Uterus (tissue), 4 donors: ENCODE measurements at places on chromosomes 12 and 14.

DNA sequence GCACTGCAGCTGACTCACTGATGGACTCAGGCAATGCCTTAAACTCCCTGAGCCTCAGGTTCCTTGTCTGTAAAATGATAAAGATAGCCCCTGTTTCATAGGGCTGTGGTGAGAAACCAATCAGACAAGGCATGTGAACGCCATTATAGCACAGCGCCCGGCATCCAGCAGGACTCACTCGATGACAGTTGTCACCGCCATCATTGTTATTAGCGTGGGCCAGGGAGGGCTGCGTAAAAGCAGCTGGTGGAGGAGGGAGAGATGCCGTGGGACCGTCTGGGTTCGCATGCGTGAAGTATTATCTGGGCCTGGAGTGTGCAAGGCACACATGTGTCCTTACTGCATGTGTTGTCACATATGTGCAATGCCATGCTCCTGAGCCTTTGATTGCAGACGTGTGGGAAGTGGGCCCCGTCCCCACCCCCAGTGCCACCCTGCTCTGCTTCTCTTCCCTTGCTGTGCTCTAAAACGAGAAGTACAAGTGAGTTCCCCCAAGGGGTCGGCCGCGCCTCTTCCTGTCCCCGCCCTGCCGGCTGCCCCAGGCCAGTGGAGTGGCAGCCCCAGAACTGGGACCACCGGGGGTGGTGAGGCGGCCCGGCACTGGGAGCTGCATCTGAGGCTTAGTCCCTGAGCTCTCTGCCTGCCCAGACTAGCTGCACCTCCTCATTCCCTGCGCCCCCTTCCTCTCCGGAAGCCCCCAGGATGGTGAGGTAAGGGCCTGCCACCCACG lies at the start of gene PTPN6:
Gene PTPN6, plus strand, starts transcription at position 546 of the 730 bp plus-strand sequence. Its CDS starts 157 bp downstream, at position 703.
- no peaks in the 10 kb centered on the region for H3K27me3 ChIP-seq
- no peaks in the 10 kb centered on the region for H3K4me1 ChIP-seq
- DNase-seq = no peak
- H3K4me3 ChIP-seq = peak within 1 kb of the TSS; percentile 1

GRCh38 chr14:35073486-35073885 lies 27.4 kb downstream of the FAM177A1 start:
- DNase-seq = no peak
- H3K36me3 ChIP-seq = no peaks in the 10 kb centered on the region
- no peak overlapping the region for H3K27ac ChIP-seq
- H3K4me1 ChIP-seq = no peaks in the 10 kb centered on the region
- H3K4me3 ChIP-seq = no peak overlapping the region

DNA sequence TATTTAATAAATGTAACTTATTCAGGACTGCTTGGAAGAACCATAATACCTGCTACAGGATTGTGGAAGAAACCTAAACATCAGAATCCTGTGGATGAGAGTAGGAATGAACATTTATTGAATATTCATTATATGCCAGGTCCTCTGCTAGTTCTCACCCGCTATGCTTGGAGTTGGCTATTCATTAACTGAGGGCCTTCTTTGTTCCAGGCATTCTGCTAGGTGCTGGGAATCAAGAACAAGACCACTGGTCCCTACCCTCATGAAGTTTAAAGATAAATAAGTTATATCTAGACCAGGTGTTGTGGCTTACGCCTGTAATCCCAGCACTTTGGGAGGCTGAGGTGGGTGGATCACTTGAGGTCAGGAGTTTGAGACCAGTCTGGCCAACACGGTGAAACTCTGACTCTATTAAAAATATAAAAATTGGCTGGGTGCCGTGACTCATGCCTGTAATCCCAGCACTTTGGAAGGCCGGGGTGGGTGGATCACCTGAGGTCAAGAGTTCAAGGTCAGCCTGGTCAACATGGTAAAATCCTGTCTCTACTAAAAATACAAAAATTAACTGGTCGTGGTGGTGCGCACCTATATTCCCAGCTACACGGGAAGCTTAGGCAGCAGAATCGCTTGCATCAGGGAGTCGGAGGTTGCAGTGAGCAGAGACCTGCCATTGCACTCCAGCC lies 3.8 kb upstream of the TULP3 start:
- H3K36me3 ChIP-seq = no peaks in the 10 kb centered on the region
- H3K27me3 ChIP-seq = no peaks in the 10 kb centered on the region
- no peak for DNase-seq
- no peaks in the 10 kb centered on the region for H3K4me1 ChIP-seq

- no peaks in the 10 kb centered on the region for H3K36me3 ChIP-seq
- H3K27me3 ChIP-seq = no peaks in the 10 kb centered on the region
- H3K4me3 ChIP-seq = no peak overlapping the region
- no peak overlapping the region for H3K27ac ChIP-seq
- H3K4me1 ChIP-seq = no peaks in the 10 kb centered on the region
Observed at GRCh38 chr12:42862055-42862454, 272.5 kb upstream of the PRICKLE1 start.

DNA sequence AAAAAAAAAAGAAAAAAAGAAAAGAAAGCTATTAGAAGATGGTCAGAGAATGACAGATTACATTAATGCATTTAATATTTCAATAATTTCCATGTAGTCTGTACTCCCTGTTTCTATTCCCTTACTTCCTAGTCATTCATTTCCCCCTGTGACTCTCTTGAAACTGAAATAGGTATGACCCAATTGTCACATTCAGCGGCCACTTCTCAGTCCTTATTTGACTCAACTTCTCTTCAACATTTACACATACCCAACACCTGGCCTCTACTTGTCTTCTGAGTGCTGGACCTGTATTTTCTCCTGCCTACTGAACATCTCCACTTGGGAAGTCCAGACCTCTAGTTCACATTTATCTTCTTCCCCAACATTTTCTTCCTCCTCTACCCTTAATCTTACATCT lies 7.2 kb downstream of the EEA1 start:
- no peak for DNase-seq
- no peak overlapping the region for H3K4me3 ChIP-seq
- no peak overlapping the region for H3K27ac ChIP-seq
- no peaks in the 10 kb centered on the region for H3K36me3 ChIP-seq

GRCh38 chr12:28443337-28443736 lies 253.1 kb downstream of the CCDC91 start:
- H3K4me3 ChIP-seq = no peak overlapping the region
- H3K4me1 ChIP-seq = no peaks in the 10 kb centered on the region
- H3K27ac ChIP-seq = no peak overlapping the region
- H3K36me3 ChIP-seq = no peaks in the 10 kb centered on the region
- no peak for DNase-seq

DNA sequence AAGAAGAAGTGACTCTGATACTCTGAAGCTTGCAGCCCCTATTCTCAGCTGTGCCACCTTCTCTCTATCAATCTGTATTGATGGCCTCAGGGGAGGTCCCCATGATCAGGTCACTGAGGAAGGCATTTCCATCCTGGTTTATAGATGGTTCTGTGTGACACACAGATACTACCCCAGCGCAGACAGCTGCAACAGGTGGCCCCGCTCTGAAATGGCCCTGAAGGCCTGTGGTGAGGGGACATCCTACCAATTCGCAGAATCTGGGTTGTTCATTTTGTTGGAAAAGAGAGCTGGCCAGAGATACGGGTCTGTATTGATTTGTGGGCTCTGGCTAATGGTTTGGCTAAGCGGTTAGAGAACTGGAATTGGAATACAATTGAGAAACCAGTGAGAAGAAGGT lies 21.7 kb downstream of the DLK1 start:
- DNase-seq = no peak
- H3K36me3 ChIP-seq = no peaks in the 10 kb centered on the region
- H3K27ac ChIP-seq = no peak overlapping the region
- H3K4me3 ChIP-seq = no peak overlapping the region

DNA sequence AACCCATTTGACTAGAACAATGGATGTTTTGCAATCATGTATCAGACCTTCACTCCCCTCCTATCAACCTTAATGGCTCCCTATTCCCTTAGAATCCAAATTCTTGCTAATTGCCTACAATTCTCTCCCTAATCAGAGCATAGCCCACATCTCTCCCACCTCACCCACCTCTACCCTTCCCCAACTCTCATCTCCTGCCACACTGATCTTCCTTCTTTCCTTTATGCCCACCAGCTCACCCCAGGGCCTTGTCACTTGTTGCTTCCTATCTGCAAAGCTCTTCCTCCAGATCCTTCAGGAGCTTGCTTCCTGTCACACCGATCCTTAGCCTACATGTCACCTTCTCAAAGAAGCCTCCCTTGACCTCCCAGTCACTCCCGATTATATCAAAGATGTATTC lies 177.8 kb downstream of the KSR2 start:
- H3K4me3 ChIP-seq = no peak overlapping the region
- H3K27me3 ChIP-seq = no peaks in the 10 kb centered on the region
- no peak overlapping the region for H3K27ac ChIP-seq
- no peaks in the 10 kb centered on the region for H3K36me3 ChIP-seq

- no peaks in the 10 kb centered on the region for H3K27me3 ChIP-seq
- H3K36me3 ChIP-seq = no peaks in the 10 kb centered on the region
- H3K4me1 ChIP-seq = no peaks in the 10 kb centered on the region
- H3K27ac ChIP-seq = no peak overlapping the region
Observed at GRCh38 chr14:35416108-35416750, 11.7 kb upstream of the NFKBIA start.

- no peaks in the 10 kb centered on the region for H3K27me3 ChIP-seq
- H3K27ac ChIP-seq = no peak overlapping the region
- H3K4me1 ChIP-seq = no peaks in the 10 kb centered on the region
- no peaks in the 10 kb centered on the region for H3K36me3 ChIP-seq
- H3K4me3 ChIP-seq = no peak overlapping the region
Observed at GRCh38 chr12:91899056-91899455, 246.6 kb downstream of the BTG1 start.

- no peaks in the 10 kb centered on the region for H3K4me1 ChIP-seq
- no peaks in the 10 kb centered on the region for H3K27me3 ChIP-seq
- no peaks in the 10 kb centered on the region for H3K36me3 ChIP-seq
- no peak overlapping the region for H3K27ac ChIP-seq
Observed at GRCh38 chr14:38948171-38948570, 154.9 kb downstream of the SEC23A start.

- no peak for DNase-seq
- H3K4me1 ChIP-seq = peaks cover 8% of the 10 kb centered on the region
- H3K27ac ChIP-seq = no peak overlapping the region
Observed at GRCh38 chr14:96571311-96571710, 69.1 kb downstream of the PAPOLA start.

DNA sequence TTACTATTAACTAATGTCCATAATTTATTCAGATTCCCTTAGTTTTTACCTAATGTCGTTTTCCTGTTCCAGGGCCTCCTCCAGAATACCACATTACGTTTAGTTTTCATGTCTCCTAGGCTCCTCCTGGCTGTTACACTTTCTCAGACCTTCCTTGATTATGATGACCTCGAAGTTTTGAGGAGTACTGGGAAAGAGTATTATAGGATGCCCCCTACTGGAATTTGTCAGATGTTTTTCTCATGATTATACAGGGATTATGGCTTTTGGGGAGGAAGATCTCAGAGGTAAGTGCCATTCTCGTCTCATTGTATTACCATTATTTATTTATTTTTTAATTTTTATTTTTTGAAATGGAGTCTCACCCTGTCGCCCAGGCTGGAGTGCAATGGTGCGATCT lies 17.7 kb upstream of the C1S start:
- no peak overlapping the region for H3K4me3 ChIP-seq
- no peak overlapping the region for H3K27ac ChIP-seq
- H3K36me3 ChIP-seq = no peaks in the 10 kb centered on the region
- no peak for DNase-seq

GRCh38 chr12:84637926-84638325 lies 274.7 kb downstream of the SLC6A15 start:
- H3K36me3 ChIP-seq = no peaks in the 10 kb centered on the region
- no peak overlapping the region for H3K27ac ChIP-seq
- H3K4me3 ChIP-seq = no peak overlapping the region
